CD4-positive, alpha-beta T cell treated with Interleukin-12 subunit alpha and Interleukin-12 subunit beta, for 1 hour (primary cell): ENCODE measurements at places on chromosomes 6 and 20.

DNA sequence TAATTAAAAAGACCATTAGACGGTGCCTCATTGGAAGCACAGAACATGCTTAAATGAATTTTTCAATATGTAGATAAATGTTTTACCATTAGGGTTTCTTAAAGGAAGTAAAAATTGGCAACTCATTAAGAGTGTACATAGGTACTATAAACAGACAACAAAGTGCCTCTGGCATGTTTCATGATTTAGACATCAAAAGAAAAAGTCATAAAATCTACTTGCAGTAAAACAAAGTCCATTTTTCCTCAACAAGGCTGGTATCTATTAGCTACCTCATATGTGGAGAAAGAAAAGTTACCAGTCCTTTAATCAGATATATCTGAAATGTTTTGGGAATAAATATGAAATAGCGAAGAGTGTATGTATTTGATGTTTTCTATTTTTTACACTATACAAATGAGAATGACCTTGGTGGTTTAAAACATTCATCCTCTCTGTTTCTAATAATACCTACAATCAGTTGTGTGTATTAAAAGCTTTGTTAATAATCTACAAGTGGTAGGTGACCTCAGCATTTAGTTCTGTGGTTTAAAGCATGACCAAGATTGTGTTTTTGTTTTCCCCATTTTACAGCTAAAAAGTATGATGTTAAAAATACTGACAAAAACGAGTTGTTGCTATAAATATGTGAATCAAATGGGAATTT lies 87.5 kb downstream of the HDGFL1 start:
- DNase-seq: no peak

DNA sequence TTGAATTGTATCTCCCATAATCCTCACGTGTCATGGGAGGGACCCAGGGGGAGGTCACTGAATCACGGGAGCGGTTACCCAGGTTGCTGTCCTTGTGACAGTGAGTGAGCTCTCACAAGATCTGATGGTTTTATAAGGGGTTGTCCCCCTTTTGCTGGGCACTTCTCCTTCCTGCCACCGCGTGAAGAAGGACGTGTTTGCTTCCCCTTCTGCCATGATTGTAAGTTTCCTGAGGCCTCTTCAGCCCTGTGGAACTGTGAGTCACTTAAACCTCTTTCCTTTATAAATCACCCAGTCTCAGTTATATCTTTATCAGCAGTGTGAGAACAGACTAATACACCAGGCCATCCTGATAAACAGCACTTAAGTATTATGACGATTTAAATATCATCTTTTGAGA lies 9.0 kb upstream of the MRGBP start:
- DNase-seq: no peak

GRCh38 chr20:50554694-50555579 lies 44.8 kb downstream of the PTPN1 start:
- DNase-seq: no peak

DNA sequence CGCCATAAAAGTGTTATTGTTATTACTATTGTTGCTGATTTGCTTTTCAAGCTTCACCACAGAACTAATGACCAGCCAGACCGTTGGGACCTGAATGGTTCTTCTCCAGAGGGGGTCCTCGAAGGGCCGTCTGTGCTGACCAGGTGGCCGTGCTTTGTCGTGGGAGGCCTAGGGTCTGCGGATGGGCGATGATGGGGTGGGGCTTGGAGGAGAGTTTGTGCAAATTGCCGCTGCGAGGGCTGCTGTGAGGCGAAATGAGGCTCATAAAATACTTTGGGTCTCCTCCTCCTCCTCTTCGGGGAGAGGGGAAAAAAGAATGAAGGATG lies 6.0 kb upstream of the ZBTB22 start:
- no peak for DNase-seq

DNA sequence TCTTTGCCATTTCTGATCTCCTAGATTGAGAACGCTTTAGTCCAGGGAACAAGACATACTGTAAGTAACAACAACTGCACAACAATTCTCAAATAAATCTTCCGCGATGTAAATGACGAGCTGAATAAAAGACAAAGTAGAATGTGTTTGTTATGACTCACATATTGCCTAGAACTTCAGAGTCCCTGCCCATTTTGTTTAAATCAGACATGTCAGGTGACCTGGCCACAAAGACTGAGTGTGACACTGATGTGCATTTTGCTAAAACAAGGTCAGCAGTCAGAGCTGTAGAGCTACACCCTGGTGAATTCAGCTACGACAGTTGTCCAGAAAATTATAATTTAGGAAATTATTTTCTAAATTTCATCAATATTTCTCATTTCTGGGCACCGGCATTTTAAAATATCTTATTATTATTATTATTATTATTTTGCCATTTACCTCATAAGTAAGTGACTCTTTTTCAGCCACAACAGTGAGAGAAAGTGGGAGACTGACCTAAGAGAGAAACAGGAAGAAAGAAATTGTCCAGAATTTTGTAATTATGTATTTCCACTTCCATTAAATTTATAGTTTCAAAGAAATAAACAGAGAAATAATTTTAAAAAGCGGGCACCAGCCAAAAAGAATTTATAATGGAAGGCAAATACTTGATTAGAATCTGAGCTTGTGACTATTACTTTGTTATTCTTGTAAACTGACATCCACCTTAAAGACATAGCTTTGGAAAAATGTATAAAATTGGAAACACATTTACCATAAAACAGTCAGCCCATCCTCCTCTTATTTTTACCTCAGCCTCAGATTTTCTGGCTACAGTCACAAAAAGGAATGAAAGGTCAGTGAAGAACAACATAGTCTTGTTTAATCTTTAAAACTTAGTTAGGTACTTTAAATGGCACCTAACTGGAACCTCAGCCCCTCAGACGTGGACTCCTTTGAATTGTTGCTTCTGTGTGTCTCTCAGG lies 157.0 kb upstream of the CITED2 start:
- DNase-seq: peak; percentile 72

- no peak for DNase-seq
Observed at GRCh38 chr6:157908369-157909281, 73.0 kb upstream of the SYNJ2 start.

- no peak for DNase-seq
Observed at GRCh38 chr6:80029470-80029869, 25.0 kb downstream of the TTK start.

DNA sequence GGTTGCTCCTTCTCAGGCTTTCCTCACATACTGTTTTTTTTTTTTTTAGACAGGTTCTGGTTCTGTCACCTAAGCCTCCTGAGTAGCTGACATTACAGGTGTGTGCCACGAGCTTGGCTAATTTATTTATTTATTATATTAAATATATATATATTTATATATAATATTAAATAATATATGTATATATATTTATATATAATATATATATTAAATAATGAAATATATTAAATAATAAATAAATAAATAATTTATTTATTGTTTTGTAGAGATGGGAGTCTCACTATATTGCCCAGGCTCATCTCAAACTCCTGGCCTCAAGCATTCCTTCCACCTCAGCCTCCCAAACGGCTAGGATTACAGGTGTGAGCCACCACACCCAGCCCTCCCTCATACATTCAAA lies 28.3 kb upstream of the SLC9A8 start:
- no peak for DNase-seq

- DNase-seq: no peak
Observed at GRCh38 chr20:31721408-31722256, 1.0 kb downstream of the BCL2L1 start.

DNA sequence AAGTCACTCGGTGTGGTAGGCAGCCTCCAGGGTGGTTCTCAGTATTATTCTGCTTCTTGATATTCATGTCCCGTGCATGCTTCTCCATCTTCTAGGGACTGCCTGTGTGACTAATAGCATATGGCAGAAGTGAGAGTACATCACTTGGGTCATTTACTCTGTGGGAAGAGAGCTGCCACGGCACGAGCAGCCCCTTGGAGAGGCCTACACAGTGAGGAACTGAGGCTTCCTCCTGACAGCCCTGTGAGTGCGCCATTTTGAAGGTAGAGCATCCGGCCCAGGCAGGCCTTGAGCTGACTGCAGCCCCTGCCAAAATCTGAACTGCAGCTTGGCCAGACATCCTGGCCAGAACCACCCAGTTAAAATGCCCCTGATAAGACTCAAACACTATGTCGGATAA lies 17.3 kb upstream of the MCUR1 start:
- DNase-seq: no peak

DNA sequence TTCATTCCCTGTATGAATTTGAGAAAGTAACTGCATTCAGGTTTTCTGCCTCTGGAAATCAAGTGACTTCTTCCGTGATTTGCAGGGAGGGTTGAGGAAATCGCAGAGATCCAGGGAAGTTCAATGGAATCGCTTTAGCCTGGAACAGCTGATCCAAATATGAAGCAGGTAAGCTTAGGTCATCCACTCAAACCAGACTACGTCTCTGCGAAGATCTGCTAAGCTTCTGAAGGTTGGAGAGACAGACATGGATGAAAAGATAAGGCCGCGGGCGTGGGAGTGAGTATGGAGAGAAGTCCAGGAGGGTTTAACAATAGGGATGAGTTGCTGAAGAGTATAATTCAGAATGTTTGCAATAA lies 34.2 kb upstream of the BTN3A2 start:
- DNase-seq: no peak

- DNase-seq: no peak
Observed at GRCh38 chr6:157659536-157660271, 163.3 kb upstream of the SNX9 start.

DNA sequence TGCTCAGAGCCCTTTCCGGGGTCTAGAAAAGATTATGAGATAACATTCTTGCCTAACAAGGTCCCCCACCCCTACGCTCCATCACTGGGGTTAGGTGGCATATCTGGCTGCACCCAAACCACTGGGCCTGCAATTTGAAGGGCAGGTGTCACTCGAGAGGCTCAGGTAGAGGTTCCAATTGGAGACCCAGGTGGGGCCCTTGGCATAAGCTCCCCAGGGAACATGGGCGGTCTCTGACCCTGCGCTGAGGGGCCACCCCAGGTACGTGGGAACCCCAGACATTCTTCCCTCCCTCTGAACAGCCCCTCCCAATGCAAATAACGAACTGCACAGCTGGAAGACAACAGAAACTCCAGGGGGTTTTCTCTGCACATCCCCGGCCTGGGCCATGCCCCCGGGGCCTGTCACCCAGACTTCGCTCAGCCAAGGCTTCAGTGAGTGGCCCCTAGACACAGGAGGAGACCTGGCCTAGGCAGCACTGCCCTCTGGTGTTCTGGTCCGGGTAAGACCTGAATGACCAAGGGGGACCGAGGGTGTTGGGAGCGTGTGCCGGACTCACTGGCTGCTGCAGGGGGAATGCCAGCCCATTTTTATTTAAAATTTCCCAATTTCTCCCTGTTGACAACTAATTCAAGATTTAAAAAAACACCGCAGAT lies 47.5 kb downstream of the DSTN start:
- peak; percentile 54 for DNase-seq

DNA sequence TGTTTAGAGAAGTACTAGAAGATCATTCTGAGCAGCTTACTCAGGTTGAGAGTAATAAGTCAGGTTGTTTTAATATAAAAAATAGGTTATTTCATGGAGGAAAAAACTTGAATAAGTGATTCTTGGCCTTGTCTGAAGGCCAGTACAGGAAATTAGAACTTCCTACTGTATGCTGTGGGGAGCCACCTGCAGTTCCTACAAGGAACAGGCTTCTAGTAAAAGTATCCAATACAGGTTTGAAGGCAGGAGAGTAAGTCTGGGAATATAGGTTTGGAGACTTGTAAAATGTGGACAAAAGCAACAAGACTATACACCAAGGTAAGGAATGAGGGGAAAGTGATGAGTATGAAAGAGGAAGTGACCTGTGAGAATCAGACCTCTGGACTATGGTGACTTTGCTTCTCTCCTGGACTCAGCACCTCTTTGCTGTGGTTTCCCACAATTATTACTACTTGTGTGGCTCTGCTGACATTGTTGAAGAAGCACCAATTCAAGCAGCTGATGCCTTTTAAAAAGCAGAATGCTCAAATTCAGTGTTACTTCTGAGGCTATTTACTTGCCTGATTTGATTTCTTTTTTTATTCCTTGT lies 278.6 kb downstream of the TBC1D7 start:
- DNase-seq: no peak

DNA sequence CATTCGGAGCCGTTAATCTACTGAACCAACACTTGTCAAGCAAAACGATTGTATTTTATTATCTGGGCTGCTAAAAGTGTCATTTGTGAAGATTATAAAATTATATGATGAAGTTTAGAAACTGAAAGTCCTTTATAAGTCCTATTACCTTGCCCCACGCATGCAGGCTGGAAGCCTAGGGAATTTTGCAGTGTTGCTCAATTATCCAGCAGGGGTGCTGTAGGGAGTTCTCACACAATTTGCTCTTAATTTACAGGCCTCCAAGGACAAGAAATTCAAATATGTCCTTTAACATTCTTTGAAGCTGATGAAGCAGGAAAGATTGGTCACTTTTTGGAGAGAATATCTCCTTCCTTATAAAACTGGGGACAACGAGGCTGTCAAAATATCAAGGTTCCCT lies 368.9 kb downstream of the LMBRD1 start:
- DNase-seq: no peak

- no peak for DNase-seq
Observed at GRCh38 chr6:160360955-160361354, 12.8 kb downstream of the SLC22A3 start.

GRCh38 chr6:158068893-158069799 lies 87.5 kb downstream of the SYNJ2 start:
- no peak for DNase-seq

DNA sequence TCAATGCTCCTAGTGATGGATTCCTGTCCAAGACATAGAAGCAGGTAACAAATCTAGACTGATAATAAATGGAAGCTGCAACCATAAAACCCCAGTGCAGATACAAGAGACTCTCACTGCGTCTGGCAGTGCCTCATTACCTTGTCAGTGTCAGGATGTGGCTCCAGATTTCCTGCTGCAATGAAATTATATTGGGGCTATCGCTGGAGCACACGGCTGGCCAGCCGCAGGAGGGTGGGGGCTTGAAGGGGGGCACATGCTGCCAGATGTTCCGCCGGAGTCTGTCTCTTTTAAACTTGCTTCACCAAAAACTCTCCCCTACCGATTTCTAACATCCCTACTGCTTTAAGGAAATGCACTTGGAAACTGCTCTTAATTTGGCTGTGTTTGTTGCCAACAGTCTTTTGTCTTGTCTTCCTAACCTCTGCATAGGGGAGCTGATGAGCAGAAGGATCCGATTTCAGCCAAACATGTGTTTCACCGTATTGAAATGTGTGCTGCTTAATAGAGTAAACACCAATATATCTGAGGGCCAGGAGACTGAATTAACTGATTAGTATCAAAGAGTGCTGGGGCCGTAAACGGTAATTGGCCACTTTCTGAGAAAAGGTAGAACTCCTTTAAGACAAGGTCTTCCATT lies 102.2 kb upstream of the EXOC2 start:
- DNase-seq: no peak

DNA sequence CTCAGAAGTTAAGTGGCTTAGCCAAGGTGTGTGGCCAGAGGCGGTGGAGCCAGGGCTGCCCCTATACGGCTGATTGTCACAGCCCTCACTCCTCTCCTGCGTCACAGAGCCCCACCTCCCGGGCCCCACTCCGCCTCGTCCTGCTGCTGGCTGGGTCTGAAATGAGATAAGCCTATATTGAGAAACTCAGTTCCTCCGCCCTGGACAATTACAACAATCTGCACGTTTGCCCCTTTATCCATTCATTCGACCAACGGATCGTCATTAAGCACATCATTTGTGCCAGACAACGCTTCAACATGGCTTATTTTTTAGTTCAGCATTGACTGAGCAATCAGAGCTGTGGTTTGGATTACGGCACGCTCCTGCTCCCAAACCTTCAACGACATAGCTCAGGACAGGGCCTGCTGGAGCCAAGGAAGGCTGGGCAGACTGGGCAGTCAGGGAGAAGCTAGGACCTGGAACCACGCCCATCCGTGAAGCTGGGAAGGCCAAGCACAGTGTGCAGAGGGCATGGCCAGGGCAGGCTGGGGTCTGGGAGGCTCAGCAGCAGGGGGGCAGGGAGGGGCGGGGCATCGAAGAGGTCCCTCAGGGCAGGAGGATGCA lies 16.6 kb upstream of the EZR start:
- DNase-seq: no peak

GRCh38 chr20:47181056-47181862 lies 175.2 kb downstream of the ZMYND8 start:
- DNase-seq: peak; percentile 10
